ENCODE measurements at places on chromosomes 2 and 18.

GRCh38 chr2:159459279-159459678 lies 157.1 kb downstream of the BAZ2B start:
- DNase-seq, result no peak

- no peak for DNase-seq
Measured at GRCh38 chr2:176455816-176456291, 186.6 kb downstream of the MTX2 start.

DNA sequence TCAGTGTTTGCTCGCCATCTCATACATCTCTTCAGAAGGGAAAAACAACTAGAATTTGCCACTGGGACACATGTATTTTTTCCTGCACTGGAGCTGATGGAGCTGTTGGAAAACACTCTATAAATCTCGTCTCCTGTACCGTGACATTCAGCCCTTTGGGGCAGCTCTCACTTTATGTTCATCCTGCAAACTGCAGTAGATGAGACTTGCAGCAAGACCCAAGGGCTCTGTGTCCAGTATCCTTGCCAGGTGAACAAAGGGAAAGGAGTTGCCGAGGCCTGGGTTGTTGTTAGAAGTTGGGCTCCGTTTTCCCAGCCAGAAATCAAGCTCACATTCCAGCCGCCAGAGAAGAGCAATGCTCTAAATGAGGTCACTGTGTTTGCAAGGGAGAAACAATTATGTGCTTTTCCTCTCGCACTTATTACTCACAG lies 285.1 kb downstream of the SLC4A3 start:
- DNase-seq, result no peak

GRCh38 chr2:60487174-60487573 lies 66.3 kb downstream of the BCL11A start:
- DNase-seq, result no peak

GRCh38 chr2:181312515-181312927 lies 144.7 kb upstream of the ITGA4 start:
- no peak for DNase-seq

- peak; percentile 40 for DNase-seq
Measured at GRCh38 chr2:241775223-241776177, 1.1 kb upstream of the GAL3ST2 start.

- no peak for DNase-seq
Measured at GRCh38 chr2:101160454-101160853, 9.3 kb upstream of the TBC1D8 start.

GRCh38 chr18:24039671-24040070 lies 25.1 kb downstream of the TTC39C start:
- DNase-seq, result no peak

- DNase-seq, result no peak
Measured at GRCh38 chr2:67652679-67653078, 255.5 kb downstream of the ETAA1 start.

- no peak for DNase-seq
Measured at GRCh38 chr2:108825736-108826135, 39.2 kb downstream of the CCDC138 start.

DNA sequence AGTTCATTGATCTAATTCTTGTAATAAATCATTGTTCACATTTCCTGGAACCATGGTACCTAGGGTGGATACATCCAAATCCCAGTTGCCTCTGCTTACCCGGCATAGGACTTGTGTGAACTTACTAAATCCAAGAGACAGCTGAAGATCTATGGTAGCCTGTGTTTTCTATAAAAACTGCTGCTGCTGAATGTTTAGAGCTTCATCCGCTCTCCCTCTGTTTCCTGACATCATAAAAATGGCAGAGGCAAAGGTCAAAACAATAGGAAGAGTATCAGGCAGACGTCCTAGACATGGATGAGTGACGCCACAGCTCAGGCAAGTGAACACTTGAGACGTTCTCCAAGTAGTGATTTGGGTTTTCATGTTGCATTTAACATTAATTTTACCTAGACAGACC lies 258.3 kb downstream of the ALPK2 start:
- DNase-seq, result no peak
